ENCODE measurements at places on chromosomes 6 and 20. TPM values are rescaled to one million over a fixed set of nuclear protein-coding genes. Genes with fewer than 3 reads are reported as not detected.

GRCh38 chr20:38115205-38115604 is 49.9 kb downstream of the TGM2 start:
- no peak for DNase-seq

Gene CCN5
- 0.16 TPM for total RNA-seq

DNA sequence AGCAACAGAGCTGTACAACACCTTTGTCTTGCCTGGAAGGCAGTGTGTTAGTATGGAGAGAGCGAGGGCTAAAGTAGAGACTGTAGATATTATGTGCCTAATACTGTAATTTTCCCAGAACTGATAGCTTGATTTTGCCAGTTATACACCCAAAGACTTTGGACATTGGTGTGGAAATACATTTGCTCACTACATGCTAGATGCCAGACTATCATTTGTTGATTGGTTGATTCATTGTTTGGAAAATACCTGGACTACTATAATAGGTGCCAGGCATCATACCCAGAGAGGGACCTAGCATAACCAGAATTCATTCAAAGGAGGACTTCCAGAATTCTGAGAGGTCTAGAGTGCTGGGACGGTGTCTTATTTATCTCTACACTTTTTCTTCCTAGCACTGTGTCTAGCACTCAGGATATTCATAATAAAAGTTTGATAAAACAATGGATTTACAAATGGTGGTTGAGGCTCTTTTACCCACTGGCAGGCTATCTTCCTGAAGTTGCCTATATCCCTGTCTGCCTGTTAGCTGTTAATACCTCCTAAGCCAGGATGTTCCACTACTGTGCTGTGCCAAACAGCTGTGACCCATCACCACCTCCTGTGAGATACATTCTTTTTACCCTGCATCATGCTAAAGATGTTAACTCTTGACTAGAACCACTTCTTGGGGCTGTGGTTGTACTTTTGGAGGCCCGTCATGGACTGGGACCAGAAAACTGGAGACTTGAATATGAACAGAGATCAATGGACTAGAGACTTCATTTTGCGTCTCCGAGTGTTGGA is 72.2 kb upstream of the FUCA2 start:
- DNase-seq, result no peak

DNA sequence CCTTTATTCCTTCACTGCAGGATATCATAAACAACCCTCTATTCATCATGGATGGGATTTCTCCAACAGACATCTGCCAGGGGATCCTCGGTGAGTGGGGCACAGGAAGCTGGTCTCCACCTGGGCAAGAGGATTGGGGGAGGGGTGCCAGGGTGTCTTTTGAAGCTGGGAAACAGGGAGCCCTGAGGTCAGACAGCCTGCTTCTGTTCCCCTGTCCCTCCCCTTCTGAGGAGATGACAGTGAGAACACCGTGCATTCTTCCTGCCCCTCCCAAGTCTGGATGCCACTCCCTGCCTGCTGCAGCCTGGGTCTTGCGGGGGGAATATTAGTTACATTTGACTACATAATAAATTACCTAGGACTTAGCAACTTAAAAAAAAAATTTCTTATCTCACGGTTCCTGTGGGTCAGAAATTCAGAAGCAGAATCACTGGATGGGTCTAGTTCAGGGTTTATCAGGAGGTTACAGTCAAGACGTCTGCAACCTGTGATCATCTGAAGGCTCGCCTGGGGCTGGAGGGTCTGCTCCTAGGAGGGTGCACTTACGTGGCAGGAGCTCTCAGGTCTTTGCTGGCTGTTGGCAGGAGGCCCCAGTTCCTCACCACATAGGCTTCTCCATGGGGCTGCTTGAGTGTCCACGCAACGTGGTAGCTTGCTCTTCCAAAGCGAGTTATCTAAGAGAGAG is 11.4 kb downstream of the CAPN11 start:
- DNase-seq, result no peak

DNA sequence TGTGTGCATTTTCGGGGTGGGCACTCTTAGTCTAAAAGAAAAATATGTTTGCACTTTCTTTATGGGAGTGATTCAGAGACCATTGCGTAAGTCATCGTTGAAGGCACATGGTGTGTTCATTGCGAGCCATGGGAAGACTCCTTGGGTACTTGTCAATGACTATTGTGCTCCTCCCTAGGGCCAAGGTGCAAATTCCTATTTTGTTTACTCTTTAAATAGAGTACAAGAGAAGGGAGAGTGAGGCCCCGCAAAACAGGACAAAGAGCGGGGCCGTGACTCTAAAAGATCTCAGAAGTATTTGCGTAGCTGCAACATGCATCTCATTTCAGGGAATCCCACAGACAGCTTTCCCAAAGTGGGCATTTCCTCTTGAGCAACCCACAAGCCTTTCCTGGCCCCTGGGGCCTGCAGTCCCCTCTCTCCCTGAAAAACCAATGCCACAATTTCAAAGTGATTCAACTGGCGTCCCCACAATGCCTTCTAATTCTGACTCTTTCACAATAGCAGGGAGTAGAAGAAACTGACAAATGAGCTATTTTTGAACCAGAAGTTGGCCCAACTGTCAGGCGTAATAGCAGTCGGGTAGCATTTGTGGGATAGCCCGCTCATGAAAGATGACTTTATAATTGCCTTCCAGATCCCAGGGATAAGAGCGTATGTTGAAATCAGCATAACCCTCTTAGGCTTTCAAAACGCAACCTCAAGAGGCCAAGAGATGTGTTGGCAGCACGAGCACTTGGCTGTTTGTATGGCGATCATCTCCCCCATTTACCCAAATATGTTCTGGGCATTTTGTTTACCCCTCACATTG is 277.9 kb upstream of the BMP2 start:
- DNase-seq, result peak; percentile 3

DNA sequence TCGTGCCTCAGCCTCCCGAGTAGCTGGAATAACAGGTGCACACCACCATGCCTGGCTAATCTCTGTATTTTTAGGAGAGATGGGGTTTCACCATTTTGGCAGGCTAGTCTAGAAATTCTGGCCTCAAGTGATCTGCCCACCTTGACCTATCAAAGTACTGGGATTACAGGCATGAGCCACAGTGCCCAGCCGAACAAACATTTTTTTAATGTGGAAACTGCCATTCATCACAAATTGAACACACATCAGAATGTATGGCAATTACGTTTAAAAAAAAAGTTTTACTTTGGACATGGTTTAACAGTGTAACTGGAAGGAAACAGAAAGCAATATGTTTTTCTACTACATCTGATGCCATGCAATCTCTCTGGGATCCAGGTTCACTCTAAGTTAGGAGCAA is 38.3 kb upstream of the LOC128125822 start:
- DNase-seq, result no peak

GRCh38 chr6:73207221-73207837 is 18.0 kb downstream of the KHDC1L start:
- DNase-seq, result peak; percentile 1

Gene PRR18
- not detected for total RNA-seq

Gene C2
- total RNA-seq, result 7.0 TPM

Gene MYT1
- not detected for total RNA-seq

DNA sequence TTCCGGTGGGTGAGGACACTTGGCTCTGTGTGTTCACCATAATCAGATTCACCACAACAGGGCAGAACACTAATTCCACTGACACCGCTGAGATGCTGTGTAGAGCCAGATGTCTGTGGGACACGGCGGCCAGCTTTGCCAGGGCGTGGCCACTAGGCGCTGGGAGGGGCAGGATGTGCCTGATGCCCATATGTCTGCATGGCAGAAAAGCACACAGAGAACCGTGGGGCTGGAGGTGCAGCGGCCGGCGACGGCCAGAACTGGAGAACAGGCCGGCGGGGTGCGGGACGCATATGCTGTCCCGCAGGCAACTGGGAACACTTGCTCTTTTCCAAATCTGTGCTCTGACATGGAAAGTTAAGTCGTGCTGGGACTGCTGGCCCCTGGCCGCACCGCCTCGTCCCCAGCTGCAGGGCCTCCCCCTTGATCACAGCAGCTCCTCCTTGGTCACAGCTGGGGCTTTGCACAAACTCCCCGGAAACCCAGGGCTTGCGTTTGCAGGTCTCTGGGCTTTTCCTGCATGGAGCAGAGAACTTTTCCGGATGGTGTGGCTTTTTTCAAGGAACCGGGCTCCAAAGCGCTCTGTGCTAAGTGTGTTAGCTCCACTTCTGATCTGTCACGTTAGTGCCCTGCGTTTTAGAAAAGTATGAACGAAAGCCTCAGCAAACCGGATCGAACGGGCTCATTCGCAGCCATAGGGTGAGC is 31.1 kb downstream of the NTSR1 start:
- peak; percentile 73 for DNase-seq

Gene SLC25A27
- total RNA-seq, result 4.6 TPM

Gene FAM209B
- not detected for total RNA-seq

Gene ANGPT4
- total RNA-seq, result not detected

DNA sequence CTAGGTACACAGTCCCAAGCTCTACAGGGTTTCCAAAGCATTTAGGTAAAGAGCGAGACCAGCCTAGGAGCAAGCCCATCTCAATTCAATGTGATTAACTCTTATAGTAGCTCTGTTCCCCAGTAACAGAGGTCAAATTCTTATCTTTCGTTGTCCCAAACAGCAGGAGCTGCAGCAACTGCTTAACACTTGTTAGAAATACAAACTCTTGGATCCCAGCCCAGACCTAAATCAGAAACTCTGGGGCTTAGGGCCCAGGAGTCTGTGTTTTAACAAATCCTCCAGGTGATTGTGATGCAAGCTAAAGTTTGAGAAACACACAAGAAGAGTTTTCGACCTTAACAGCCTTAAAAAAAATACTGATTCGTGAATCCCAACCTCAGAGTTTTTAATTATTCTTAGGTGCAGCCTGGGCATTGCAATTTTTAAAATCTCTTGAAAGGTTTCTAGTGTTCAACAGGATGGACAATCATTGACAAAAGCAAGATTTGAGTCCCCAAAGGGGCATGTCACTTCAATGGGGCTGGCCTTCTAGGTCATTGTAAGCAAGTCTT is 127.4 kb upstream of the HCRTR2 start:
- DNase-seq, result peak; percentile 27

Gene PSORS1C1
- 0.21 TPM for total RNA-seq

GRCh38 chr20:48826883-48827771 is 672 bp downstream of the PREX1 start:
- DNase-seq, result peak; percentile 47

Gene PDE7B
- 0.52 TPM for total RNA-seq

Gene VGLL2
- total RNA-seq, result 24.4 TPM

Gene SIRPD
- total RNA-seq, result not detected

- no peak for DNase-seq
These were observed 192.4 kb downstream of the OGFRL1 start for GRCh38 chr6:71481011-71481410.

Gene RSPO4
- total RNA-seq, result not detected
